ENCODE measurements at places on chromosomes 6 and 20. TPM values are rescaled to one million over a fixed set of nuclear protein-coding genes. Genes with fewer than 3 reads are reported as not detected.

Gene CPXM1
- 2.9 TPM for total RNA-seq

Gene KCNS1
- 0.38 TPM for total RNA-seq

Gene TREML1
- total RNA-seq, result not detected

Gene TMEM74B
- 1.8 TPM for total RNA-seq

DNA sequence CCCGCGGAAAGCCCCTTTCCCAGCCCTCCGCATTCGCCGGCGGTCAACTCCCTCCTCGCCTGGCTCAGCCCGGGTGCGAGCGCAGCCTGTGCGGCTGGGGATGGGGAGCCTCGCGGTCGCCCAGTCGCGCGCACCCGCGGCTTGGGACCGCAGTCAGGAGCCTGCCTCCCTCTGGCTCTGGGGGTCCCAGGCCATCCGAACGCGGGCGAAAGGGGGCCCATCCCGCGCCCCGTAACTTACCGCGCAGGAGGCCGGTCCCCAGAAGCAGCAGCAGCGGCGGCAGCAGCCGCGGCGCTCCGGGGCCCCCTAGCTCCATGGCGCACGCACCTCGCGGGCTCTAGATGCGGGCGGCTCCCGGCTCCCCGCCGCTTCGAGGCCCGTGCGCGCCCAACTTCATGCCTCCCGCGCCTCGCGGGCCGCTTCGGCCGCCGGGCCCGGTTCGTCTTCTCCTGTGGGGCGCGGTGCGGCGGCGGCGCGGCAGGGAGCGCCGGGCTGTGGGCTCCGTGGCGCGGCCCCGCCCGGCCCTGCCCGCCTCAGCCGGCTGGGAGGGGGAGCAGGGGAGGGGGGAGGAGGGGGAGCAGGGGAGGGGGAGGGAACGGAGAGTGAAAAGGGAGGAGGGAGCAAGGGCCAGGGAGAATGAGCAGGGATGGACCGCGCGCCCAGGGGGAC is at the start of gene CHRNA4:
Gene CHRNA4, minus strand, starts transcription at position 500 of the 669 bp plus-strand sequence. Its CDS starts 184 bp downstream, at position 316.
- H3K27me3 ChIP-seq, result peaks cover 19% of the 10 kb centered on the region
- no peak for DNase-seq
- no peak within 1 kb of the TSS for H3K27ac ChIP-seq
- no peak within 1 kb of the TSS for H3K4me3 ChIP-seq

- DNase-seq, result no peak
- peaks cover 14% of the 10 kb centered on the region for H3K4me1 ChIP-seq
- peaks cover 21% of the 10 kb centered on the region for H3K27me3 ChIP-seq
- H3K36me3 ChIP-seq, result no peaks in the 10 kb centered on the region
- H3K27ac ChIP-seq, result no peak overlapping the region
These were observed 12.2 kb upstream of the PTGIS start for GRCh38 chr20:49579874-49580812.

DNA sequence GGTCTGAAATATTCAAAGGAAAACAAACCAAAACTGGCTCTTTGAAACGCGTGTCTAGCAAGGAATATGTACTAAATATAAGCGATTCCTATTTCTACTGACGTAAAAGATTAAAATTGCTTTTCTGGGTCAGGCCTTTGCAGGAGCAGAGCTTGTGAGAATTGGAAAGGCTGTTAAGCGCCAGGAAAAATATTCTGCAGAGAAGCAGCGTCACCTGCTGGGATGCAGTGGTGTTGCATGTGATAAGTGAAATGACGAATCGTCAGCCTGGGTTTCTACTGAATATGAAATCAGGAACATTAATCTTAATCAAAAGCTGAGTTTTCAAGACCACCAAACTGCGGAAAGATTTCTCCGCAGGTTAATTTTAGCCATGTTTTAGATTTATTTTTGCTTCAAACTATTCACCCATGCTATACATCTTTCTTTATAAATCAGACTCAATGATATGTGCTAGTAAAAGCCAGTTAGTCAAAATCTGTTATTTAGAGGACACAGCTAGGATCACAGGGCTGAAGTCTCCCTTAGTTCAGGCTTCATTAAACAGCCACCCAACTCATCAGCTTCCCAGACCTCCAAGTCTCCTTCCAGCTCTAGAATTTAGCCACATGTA is 67.4 kb downstream of the ALDH8A1 start:
- H3K27me3 ChIP-seq, result peaks cover 2% of the 10 kb centered on the region
- H3K36me3 ChIP-seq, result no peaks in the 10 kb centered on the region
- DNase-seq, result peak; percentile 62
- H3K4me1 ChIP-seq, result no peaks in the 10 kb centered on the region
- H3K4me3 ChIP-seq, result no peak overlapping the region

DNA sequence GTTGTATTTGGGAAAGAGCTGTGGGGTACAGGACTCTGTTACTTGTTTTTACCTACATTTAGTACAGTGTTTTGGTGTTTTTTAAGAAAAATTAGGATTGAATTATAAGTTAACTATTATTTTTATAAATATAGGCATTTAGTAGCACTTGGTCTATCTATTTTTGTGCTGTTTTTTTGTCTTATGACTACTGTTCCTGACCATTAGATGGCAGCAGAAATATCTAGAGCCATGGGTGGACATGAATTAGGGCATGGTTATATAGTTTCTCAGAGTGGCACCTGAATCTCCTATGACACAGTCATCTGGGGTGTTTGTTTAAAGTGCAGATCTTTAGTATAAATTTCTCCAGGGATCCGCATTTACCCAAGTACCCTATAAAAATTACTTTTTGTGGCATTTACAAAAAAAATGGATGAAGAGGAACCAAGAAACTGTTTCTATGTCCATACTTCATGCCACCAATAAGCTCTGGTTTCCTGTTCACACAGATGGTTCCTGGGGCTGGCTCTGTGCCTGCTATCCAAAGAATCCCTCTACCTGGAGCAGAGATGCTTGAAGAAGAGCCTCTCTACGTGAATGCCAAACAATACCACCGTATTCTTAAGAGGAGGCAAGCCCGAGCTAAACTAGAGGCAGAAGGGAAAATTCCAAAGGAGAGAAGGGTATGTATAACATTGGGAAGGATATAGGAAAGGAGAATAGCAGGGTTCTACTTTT is 19.8 kb downstream of the NFYA start:
- H3K4me1 ChIP-seq, result no peaks in the 10 kb centered on the region
- H3K36me3 ChIP-seq, result peaks cover 60% of the 10 kb centered on the region
- H3K4me3 ChIP-seq, result no peak overlapping the region
- no peak overlapping the region for H3K27ac ChIP-seq

GRCh38 chr6:105370351-105370750 is 32.5 kb downstream of the PREP start:
- no peaks in the 10 kb centered on the region for H3K27me3 ChIP-seq
- no peak overlapping the region for H3K27ac ChIP-seq
- no peak overlapping the region for H3K4me3 ChIP-seq
- H3K4me1 ChIP-seq, result peaks cover 2% of the 10 kb centered on the region

DNA sequence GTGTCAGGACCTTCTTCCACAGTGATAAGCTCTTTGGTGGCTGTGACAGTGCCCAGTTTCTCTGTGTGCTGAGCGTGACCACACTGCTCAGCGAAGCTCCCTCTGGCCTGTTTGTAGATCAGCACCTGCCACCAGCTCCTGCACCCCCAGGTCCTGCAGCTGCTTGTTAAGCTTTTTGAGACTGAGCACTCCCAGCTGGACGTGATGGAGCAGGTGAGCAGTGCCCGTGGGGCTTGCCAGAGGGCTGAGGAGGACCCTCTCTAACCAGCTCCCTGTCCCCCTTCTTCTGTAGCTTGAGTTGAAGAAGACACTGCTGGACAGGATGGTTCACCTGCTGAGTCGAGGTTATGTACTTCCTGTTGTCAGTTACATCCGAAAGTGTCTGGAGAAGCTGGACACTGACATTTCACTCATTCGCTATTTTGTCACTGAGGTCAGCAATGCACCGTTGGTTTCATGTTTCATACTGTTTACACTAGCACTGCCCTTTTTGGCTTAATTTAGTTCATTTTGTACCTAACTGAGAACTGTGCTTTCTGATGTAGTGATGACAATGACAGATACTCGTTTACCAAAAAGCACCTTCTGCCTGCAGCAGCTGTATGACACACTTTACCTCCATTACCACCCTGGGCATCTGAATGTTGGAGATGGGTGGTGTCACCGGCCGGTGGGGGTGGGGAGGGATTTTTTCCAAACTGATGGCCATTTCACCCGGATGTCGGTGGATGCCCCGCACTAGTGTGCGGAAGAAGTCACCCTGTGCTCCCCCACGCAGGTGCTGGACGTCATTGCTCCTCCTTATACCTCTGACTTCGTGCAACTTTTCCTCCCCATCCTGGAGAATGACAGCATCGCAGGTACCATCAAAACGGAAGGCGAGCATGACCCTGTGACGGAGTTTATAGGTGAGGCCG is 12.5 kb downstream of the NELFCD start:
- H3K27ac ChIP-seq, result peak overlapping the region; percentile 49
- H3K36me3 ChIP-seq, result peaks cover 60% of the 10 kb centered on the region
- no peaks in the 10 kb centered on the region for H3K27me3 ChIP-seq
- no peak for DNase-seq
- H3K4me3 ChIP-seq, result no peak overlapping the region

DNA sequence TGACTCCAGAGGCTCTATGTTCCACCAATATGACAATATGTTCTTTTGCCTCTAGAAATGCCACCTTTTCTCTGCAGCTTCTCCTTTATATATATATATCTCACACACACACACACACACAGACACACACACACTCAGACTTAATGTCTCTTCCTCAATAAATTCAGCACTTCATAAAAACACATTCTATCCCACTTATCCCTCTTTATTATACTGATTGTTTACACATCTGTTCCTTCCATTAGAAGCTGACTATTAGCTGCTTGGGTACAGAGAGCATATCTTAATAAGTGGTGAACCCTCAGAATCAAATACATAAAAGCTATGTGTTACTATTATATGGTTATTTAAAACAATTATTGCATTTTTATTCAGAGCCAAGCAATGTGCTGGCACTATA is 23.3 kb downstream of the NRSN1 start:
- H3K4me1 ChIP-seq, result no peaks in the 10 kb centered on the region
- no peak overlapping the region for H3K27ac ChIP-seq
- H3K27me3 ChIP-seq, result peaks cover 13% of the 10 kb centered on the region
- H3K36me3 ChIP-seq, result no peaks in the 10 kb centered on the region

DNA sequence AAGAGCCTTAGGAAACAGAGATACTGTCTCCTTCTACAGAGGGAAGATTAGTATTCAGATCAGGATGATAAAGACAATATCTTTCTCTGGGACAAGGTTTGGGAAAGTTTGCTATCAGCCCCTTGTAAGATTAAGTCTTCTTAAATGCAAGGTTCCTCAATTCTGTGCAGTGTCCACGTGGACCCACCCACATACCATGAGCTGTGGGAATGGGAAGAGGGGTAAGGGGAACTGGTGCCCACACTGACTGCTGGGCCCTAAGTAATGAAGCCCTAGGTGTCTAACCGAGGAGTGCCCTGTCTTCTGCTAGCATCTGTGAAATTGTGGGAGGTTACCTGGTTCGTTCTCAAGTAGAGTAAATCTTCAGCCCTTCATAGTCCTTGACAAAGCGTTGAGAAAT is 5.8 kb upstream of the SSTR4 start:
- DNase-seq, result no peak
- peaks cover 6% of the 10 kb centered on the region for H3K27me3 ChIP-seq
- no peak overlapping the region for H3K4me3 ChIP-seq
- no peaks in the 10 kb centered on the region for H3K36me3 ChIP-seq
- H3K4me1 ChIP-seq, result no peaks in the 10 kb centered on the region

GRCh38 chr6:29989211-29989610 is 46.9 kb downstream of the HLA-A start:
- no peak overlapping the region for H3K27ac ChIP-seq
- DNase-seq, result no peak
- H3K36me3 ChIP-seq, result peaks cover 2% of the 10 kb centered on the region
- H3K4me3 ChIP-seq, result no peak overlapping the region
- H3K4me1 ChIP-seq, result no peaks in the 10 kb centered on the region

DNA sequence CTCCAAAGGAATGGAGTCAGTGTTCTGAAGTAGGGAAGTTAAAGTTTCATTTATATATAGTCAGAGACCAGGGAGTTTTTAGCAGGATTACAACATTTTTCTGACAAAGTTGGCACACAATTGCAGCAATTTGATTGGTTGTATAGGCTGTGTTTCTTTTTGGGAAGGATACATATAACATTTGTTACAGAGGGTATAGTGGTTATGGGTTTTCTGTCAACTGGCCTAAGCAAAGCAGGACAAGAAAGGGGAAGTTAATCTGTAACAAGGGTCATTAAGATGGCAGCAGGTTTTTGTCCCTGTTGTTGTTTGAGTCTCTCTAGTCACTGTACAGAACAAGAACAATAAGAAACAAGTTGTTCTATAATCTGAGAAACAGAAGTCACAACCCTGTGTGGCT is 41.4 kb downstream of the TPD52L1 start:
- H3K4me1 ChIP-seq, result no peaks in the 10 kb centered on the region
- H3K27ac ChIP-seq, result no peak overlapping the region
- H3K36me3 ChIP-seq, result no peaks in the 10 kb centered on the region
- no peak for DNase-seq
- H3K4me3 ChIP-seq, result no peak overlapping the region

- H3K36me3 ChIP-seq, result peaks cover 5% of the 10 kb centered on the region
- no peak overlapping the region for H3K4me3 ChIP-seq
- no peaks in the 10 kb centered on the region for H3K27me3 ChIP-seq
- DNase-seq, result no peak
These were observed 86.7 kb downstream of the TRERF1 start for GRCh38 chr6:42365021-42365420.

DNA sequence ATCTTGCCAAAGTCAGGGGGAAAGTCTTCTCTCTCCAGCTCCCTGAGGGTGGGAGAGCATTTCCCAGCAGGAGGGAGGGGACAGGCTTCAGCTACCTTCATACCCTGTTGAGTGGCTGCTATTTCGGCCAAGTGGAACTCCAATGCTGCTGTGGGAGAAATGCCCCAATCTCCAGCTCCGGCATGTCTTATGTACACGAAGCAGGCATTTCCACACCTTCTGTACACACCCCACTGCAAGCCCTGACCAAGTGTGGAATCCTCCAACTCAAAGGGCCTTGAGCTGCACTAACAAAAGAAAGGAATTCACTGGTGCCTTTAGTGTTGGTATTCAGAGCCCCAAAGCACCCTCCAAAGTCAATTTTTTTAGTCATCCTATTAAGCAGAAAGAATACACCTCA is 313.6 kb upstream of the NT5E start:
- no peaks in the 10 kb centered on the region for H3K27me3 ChIP-seq
- H3K4me1 ChIP-seq, result no peaks in the 10 kb centered on the region
- H3K27ac ChIP-seq, result no peak overlapping the region

DNA sequence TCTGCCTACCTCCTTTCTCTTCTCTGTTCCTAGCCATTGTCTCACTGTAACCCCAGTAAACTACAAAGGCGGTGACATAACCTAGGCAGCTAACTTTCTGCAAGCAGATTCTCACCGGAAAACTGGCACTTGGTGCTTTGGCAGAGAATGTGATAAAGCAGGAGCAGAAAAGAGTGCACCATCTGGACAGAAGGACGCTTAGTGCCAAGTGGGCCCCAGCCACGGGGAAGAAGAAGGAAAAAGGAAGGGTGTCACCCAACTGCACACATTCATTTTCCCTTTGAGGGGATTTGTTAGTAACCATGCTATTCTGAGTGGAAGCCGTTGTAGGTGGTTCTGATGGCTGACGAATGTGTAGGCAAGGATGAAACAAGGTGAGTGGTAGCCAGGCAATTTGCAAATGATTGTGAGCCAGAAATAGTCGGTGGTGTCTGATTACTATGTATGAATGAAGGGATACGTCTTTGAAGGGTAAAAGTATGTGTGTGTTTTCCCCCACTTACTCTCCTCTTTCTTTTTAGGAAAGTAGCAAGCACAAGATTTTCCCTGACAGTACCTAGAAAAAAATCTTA is 148.3 kb upstream of the STXBP5 start:
- no peaks in the 10 kb centered on the region for H3K27me3 ChIP-seq
- no peak for DNase-seq
- no peak overlapping the region for H3K4me3 ChIP-seq
- peaks cover 12% of the 10 kb centered on the region for H3K4me1 ChIP-seq
- no peaks in the 10 kb centered on the region for H3K36me3 ChIP-seq
